ENCODE measurements at places on chromosomes 2 and 18.

DNA sequence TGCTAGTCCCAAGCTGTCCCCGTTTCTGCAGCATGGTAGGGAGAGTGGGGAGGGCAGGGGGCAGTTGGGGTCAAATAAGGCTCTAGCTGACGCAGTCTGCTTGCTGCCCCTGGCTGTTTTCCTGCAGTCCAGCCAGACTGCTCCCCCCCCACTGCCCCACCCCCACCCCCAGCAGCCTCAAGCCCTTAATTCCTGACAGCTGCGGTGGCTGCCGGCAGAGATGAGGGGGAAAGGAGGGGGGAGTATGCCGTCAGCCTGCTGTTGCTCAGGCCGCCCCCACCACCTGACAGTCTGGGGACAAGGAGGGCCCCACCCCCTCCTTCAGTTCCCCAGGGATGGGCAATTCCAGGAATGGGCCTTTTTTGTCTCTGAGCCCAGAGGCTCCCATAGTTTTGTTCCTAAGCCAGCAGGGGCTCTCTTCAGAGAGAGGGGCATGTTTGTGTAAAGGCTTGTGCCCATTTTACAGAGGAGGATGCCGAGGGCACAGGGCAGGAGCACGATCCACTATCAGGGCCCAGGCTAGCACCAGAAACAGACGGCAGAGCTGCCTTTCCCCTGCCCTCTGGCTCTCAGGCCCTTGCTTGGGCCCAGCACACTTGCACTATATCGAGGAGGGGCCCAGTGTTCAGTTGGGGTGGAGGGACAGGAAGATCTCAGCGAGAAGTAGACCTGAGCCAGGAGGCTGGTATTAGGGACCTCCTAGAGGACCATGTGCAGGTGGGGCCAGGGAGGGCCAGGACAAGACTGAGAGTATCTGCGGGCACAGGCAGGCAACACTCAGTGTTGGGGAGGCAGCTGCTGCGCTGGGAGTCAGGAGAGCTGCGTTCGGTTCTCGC, 1.5 kb upstream of the WNT10A start:
- no peak for DNase-seq

GRCh38 chr18:50656841-50657470, 97.1 kb downstream of the MAPK4 start:
- no peak for DNase-seq

GRCh38 chr2:66580166-66581049, 145.5 kb downstream of the MEIS1 start:
- no peak for DNase-seq

- DNase-seq, result no peak
Measured at GRCh38 chr2:113842919-113843736, 46.8 kb upstream of the ACTR3 start.

DNA sequence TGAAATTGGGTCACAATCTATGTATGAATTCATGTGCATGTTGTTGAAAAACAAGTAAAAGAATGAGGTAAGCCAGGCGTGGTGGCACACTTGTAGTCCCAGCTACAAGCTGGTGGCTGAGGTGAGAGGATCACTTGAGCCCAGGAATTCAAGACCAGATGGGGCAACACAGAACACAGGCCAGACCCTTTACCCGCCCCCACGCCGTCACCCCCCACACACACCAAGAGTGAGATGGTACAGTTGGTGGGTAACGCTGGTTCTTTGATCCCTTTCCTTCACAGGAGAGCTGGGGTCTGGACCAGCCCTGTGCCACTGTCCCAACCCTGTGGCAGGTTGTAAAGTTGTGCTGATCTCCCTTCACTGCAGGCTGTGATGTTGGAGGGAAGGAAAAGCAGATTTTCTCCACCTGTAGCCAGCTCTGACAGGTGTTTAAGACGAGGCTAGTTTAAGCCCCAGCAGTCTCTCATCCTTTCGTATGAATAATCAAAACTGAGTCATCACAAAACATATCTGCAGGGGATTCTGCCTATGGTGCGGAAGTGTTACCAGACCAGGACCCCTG, 13.6 kb downstream of the B3GNT2 start:
- DNase-seq, result no peak

GRCh38 chr2:52613064-52613463, 1154.5 kb upstream of the CHAC2 start:
- DNase-seq, result no peak

DNA sequence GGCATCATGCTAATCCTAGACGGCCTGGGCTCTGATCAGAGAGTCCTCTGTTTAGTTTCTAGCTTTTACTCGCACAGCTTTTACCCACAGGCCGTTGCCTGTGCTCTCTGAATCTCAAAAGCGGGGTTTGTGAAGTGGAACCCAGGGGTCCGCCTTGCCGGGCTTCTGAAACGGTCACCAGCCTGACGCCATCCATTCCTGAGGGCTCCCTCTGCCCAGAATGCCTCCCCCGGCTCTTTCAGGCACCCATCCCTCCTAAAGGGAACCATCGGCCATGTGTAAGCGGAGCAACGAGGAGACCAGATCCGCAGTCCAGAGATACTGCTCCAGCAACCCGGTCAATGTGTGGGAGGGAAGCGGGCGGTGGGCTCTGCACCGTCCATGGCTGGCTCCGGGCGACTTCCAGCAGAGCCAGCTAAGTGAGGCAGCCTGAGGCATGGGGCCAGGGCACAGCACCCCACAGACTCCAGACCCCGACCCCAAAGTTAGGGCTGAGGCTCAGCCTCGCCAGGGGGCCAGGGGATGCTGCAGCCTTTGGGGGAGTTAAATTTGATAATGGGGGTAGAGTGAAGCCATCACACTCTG, 28.8 kb downstream of the SALL3 start:
- no peak for DNase-seq

DNA sequence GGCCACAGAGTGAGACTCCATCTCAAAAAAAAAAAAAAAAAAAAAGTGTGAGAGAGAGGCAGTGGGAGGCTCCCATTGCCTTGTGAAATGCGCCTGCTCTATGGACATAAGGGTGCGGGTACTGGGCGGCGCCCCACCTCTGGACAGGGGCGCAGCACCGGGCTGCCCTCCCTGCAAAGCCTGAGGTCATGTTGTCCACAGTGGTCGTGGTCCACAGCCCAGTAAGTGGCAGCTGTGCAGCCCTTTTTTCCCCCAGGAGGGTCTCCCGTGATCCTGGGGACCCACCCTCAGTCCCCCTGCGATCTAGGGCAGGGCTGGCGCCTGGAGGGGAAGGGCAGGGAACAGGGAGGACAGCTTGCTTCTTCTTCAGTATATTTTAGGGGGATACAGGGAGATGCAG, 37.8 kb downstream of the LPIN1 start:
- no peak for DNase-seq

GRCh38 chr2:222753251-222753824, 81.9 kb downstream of the MOGAT1 start:
- DNase-seq, result no peak

GRCh38 chr2:120227111-120227991, 4.2 kb upstream of the TMEM185B start:
- no peak for DNase-seq

DNA sequence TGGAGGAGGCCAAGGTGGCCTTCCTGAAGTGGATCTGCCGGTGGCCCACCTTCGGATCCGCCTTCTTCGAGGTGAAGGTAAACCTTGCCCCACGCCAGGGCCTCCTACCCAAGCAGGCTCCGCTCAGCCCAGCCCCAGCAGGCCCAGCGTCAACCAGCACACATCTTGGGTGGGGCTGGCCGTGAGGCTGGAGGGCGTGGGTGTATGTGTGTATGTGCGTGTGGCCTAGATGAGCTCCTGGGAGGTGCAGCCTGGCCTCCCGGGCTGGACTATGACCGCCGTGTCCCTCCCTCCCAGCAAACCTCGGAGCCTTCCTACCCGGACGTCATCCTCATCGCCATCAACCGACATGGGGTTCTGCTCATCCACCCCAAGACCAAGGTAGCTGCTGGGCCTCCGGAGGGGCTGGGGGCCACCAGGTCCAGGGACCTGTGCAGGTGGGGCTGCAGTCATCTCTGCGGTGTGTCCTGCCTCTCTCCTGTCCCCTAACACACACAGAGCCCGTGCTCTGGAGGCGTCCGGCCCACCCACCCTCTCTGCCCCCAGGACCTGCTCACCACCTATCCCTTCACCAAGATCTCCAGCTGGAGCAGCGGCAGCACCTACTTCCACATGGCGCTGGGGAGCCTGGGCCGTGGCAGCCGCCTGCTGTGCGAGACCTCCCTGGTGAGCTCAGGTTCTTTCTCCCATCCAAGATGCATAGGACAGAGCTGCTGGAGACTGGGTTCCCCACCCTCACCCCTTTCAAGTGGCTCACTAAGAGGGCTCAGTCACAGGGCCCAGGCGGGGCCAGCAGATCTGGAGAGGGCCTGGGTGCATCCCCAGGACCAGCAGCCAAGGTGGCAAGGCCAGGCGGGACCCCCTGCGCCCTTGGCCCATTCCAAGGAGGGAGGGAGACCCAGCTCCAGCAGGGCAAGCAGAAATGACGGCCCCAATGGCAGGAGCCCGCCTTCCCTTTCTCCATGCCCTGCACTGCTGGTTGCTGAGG, 9.4 kb upstream of the GPR17 start:
- no peak for DNase-seq

DNA sequence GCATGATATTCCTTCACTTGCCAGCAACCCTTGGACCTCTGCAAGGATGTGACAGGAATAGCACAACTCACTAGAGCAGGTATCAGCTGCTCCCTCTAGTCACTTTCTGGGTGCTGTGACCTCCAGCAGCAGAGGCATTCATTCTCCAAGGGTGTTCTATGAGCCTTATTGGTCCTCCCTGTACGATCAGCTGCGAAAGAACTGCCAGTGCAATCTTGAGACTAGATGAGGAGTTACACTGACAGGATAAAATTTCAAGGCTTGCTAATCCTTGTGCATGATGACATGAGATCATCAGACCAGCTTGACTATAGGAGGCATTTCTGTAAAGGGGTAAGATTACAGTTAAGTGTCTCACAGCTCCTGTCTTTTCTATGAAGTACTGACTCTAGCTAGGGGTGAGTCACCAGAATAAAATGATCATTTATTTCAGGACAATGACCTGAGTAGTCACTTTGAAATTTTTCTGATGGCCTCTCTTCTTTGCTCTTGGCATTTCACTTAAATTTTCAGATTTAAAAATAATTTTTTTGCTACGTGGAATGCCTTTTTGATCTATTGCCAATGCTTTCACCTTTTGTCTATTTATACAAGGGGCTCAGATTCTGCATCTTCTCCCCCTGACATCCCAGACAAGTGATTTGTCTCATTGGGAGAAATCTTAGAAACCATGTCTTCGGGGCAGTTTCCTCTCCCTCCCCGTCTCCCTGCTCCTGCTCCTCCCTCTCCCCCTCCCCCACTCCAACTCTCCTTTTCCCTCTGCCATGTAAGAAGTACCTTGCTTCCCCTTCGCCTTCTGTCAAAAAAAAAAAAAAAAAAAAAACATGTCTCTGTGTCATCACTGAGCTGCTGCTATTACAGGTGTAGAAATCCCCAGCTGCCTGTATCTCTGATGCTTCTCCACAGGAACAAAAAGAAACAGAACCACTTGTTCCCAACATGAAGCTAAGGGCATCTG, 49.2 kb upstream of the FRZB start:
- DNase-seq, result no peak

DNA sequence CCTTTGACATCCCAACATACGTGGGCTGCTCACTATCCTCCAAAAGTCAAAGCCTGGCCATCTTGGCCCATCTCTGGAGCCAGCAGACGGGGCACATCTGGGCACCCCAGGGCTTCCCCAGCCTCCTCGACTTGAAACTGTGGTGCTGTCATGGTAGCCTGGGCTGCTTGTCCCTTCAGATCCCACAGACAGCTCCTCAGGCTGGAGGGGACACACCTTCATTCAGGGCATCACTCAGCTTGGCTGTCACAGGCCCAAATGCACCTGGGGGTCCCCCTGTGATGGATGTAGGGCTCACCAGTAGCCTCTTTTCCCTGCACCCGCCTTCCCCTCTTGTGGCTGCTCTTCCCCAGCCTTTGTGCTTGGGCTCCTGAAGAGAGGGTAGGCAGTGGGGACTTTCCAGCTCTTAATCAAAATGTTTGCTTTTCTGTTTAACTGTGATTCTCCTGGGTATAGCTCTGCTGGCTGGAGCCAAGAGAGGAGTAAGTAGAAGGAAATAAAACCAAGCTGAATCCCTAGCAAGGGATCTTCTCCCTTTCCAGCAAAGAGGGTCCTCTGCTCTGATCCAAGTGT, 92.3 kb downstream of the GYPC start:
- DNase-seq, result no peak

DNA sequence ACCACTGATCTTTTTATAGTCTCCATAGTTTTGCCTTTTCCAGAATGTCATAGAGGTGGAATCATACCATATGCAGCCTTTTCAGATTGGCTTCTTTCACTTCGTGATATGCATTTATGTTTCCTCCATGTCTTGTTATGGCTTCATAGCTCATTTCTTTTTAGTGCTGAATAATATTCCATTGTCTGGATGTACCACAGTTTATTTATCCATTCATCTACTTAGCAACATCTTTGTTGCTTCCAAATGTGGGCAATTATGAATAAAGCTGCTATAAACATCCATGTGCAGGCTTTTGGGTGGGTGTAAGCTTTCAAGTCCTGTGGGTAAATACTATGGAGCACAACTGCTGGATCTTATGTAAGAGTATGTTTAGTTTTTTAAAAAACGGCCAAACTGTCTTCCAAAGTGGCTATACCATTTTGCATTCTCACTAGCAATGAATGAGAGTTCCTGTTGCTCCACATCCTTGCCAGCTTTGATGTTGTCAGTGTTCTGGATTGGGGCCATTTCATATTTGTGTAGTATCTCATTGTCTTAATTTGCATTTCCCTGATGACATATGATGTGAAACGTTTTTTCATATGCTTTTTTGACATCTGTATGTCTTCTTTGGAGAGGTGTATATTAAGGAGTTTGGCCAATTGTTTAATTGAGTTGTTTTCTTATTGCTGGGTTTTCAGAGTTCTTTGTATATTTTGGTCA, 20.6 kb downstream of the STPG4 start:
- DNase-seq, result no peak

GRCh38 chr2:127567351-127567854, 31.9 kb downstream of the MYO7B start:
- no peak for DNase-seq

DNA sequence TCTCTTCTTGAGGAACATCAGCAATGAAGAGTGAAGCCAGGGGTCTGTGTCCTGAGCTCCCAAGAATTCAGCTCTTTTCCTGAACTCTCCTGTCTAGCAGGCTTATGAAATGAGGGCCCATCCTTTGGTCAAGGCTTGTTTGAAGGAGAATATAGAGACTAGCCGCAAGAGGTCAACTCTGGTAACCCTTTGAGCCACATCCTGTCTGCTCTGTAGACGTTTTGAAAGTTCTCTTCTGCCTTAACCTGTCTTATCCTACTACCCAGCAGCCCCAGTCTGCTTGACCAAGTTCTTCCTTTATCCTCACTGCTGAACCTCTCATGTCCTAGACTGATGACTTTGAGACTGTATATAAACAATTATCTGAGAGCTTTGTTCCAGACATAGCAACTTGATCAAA, 5.4 kb downstream of the SEMA4F start:
- DNase-seq, result no peak

- no peak for DNase-seq
Measured at GRCh38 chr2:95760806-95761525, 169.2 kb downstream of the TRIM43 start.

Data from cortex of kidney (tissue), 1 donor.